ENCODE measurements at places on chromosomes 4 and X.

DNA sequence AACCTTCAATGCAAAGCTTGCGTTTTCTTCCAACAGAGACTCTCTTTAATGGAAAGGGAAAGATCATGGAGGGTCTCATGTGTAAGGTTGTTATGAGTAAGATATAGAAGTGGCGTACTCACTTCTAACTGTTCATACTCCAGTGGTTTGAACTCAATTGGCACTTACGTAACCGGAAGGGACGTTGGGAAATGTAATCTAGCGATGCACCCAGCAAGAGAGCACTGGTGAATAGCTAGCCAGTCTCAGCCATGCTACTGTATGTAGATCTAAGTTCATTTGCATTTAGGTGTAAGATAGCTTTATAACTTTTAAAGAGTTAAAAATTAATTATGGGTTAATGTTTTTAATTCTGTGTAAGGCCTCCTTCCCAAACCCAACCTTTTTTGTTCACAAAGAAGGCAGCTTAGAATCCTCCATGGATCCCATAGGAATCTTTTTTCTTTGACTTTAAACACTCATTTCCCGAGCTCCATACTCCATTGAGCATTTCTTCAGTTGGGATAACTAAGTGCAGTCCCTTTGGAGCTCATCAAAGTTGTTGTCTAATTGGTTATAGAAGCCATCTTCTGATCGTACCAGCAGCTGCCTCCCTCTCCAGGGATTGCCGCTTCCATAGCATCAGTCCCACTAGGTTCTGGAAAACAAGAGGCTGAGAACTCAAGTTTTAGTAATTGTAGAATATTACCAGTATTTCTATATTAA lies 191.1 kb downstream of the RAPGEF2 start:
- DNase-seq: no peak

GRCh38 chrX:129808829-129809796 lies 29.4 kb downstream of the SASH3 start:
- DNase-seq: no peak

DNA sequence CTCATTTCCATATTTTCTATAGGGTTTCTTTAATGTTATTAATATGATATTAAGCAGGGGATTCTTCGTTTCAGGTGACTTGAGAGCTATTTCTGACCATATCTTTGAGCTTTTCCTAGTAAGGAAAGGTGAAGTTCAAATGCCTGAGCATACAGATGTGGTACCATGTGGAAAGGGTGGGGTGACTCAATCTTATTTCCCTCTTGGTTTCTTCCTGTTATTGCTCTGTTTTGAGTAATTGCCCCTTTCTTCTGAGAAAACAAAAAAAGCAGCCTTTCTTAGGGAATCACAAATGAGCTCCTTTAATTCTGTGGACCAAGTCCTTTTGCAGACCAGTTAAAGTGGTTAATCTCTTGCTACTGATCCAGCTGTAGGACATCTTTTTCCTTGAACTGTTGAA lies 41.0 kb upstream of the AGA start:
- DNase-seq: no peak

GRCh38 chrX:136192839-136193414 lies 45.6 kb downstream of the FHL1 start:
- DNase-seq: no peak

DNA sequence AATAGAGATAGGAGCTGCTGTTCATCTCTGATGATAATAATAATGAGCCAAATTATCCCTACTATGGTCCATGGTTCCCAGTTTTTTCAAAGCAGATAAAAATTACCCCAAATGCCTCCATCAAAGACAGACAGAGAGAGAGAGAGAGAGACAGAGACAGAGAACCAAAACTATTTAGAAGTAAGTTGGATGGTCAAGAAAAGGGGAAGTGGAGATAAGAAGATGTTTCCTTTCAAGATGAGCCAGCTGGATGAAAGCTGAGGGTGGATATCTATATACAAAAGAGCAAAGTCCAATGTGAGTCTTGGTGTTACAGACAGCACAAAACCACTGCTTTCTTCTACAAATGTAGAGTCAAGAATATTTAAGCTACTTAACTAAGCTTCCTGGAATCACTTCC lies 173.9 kb downstream of the GRIA3 start:
- DNase-seq: no peak

DNA sequence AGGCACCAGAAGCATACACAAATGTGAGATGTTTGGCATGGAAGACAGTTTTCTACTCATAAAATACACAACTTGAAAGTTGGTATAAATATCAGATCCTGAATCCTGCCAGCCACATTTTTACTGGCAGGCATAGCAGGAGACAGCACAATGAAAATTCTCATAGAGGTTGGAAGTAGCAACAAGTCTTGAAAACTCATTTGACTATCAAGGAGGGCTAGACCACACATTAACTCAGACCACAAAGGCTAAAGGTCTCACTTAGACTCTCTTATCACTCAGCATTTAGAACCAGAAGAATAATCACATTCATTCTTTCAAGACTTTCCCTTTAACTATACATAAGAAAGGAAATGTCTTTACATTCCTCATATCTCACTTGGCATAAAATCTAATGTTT lies 56.5 kb downstream of the SORBS2 start:
- DNase-seq: no peak

DNA sequence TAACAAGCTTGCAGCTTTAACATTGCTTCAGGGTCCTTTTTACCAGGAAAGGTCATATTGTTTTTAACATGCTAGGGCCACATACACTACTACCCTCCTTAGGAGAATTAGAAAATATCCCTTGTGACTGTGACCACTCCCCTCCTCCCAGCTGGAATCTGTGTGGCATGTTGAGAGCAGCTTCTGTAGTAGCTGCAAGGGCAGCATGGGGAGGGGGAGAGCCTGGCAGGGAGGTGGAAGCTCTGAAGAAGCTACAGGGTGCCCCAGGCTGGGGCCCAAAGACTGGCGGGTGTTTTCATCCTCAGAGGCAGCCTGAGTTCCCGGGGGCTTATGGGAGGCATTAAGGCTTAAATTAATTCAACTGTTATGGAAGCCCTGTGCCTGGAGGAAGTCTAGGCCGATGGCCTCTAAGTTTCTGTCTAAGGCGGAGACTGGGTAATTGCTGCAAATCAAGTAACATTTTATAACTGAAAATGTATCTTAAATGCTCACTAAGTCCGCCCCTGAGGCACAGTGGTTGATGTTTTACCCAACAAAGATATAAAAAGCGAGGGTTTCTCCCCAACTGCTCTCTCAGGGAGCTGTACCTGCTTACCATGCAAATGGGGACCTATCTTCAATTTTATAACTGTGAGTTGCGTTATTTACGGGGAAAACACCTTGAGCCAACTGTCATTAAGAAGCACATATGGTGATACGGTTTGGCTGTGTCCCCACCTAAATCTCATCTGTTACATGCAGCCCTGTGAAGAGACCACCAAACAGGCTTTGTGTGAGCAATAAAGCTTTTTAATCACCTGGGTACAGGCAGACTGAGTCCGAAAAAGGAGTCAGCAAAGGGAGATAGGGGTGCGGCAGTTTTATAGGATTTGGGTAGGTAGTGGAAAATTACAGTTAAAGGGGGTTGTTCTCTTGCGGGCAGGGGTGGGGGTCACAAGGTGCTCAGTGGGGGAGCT lies 37.4 kb upstream of the STS start:
- no peak for DNase-seq

DNA sequence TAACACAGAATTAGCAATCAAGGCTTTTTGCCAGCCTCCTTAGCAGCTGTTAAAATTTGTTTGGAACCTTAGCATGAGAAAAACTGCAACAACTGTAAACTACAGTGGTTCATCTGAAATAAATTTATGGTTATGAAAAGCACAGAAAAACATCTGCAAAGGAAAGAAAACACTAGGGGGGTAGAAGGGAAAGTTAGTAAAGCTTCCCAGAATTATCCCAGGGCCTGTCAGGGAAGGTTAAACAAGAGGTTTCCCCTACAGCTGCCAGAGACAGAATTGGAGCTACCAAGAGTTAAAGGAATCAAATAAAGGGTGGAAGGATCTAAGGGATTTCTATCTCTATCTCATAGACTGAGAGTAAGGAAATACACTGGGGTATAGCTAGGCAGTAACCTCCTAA lies 234.7 kb upstream of the DIAPH2 start:
- no peak for DNase-seq

DNA sequence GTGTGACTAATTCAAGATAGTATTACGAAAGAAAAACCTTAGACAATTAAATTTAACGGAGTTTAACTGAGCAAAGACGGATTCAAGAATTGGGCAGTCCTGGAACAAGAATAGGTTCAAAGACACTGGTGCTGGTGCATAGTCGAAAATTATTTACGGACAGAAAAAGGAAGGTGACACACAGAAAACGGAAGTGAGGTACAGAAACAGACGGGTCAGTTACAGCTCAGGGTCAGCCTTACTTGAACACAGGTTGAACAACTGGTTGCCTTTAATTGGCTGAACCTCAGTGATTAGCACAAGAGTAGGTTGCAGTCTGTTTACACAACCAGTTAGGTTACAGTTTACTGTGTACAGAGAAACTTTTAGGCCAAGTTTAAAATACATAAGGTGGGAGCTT lies 31.5 kb downstream of the KLHL8 start:
- DNase-seq: no peak

- DNase-seq: no peak
These were observed 3.4 kb downstream of the ARX start for GRCh38 chrX:25012433-25012735.

GRCh38 chrX:36684053-36684452 lies 324.1 kb upstream of the FAM47C start:
- no peak for DNase-seq

- no peak for DNase-seq
These were observed 43.1 kb upstream of the WDR1 start for GRCh38 chr4:10159671-10160070.

GRCh38 chr4:156294577-156294976 lies 340.9 kb upstream of the CTSO start:
- DNase-seq: no peak

DNA sequence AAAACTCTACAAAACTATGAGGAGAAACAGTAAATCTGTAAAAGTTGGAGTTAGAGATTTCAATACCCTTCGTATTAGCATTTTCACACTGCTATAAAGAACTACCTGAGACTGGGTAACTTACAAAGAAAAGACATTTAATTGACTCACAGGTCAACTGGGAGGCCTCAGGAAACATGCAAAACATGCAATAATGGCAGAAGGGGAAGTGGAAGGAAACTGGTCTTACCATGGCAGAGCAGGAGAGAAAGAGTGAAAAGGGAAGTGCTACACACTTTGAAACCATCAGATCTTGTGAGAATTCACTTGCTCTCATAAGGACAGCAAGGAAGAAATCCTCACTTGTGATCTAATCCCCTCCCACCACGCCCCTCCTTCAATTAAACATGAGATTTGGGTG lies 949.9 kb downstream of the TECRL start:
- no peak for DNase-seq

DNA sequence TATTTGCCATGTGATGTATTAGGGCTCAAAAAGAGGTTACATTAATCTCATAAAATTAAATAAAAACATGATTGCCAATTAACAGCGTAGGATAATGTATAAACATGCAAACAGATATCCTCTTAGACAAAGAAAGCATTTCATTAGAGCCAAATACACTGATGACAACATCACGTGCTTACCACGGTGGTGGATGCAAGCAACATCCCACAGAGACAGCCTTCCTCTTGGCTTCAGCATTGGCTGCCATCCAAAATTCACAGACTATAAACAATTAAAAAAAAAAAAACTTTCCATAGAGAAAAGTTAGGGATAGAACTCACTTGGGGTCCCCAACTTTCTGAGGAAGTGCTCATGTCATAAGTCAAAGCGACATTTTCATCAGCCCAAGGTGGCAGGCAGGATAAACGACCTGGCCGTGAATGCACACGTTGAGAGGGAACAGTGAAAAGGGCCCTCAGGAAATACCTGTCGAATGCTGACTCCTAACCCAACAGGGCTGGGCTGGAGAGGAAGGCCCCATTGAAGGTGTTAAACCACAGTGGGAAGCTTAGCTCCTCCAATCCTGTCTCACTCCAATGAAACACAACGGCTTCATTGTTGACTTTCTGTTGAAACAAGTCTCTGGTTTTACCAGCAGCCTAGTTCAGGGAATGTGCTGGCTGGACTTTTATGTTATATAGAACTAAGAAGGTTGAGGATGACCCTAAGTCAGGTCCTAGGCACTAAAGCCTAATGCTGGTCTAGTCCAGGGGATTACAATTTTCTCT lies 48.4 kb downstream of the IDS start:
- DNase-seq: no peak

GRCh38 chr4:80610845-80611677 lies 275.5 kb downstream of the CFAP299 start:
- DNase-seq: peak; percentile 92

DNA sequence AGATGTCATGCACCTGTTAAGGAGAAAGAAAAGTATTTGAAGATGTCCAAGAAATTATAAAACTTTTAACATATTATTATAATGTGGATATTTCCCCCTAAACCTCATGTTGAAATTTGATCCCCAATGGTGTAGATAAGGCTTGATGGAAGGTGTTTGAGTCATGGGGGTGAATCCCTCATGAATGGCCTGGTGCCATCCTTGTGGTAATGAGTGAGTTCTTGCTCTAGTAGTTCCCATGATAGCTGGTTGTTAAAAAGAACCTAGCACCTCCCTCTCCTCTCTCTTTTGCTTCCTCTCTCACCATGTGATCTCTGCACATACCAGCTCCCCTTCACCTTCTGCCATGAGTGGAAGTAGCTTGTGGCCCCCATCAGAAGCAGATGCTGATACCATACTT lies 176.6 kb upstream of the NR3C2 start:
- DNase-seq: no peak
